CD4-positive, alpha-beta T cell treated with Interleukin-6 at 100 ng/mL for 8 hours (primary cell): ENCODE measurements at places on chromosomes 13 and 19.

DNA sequence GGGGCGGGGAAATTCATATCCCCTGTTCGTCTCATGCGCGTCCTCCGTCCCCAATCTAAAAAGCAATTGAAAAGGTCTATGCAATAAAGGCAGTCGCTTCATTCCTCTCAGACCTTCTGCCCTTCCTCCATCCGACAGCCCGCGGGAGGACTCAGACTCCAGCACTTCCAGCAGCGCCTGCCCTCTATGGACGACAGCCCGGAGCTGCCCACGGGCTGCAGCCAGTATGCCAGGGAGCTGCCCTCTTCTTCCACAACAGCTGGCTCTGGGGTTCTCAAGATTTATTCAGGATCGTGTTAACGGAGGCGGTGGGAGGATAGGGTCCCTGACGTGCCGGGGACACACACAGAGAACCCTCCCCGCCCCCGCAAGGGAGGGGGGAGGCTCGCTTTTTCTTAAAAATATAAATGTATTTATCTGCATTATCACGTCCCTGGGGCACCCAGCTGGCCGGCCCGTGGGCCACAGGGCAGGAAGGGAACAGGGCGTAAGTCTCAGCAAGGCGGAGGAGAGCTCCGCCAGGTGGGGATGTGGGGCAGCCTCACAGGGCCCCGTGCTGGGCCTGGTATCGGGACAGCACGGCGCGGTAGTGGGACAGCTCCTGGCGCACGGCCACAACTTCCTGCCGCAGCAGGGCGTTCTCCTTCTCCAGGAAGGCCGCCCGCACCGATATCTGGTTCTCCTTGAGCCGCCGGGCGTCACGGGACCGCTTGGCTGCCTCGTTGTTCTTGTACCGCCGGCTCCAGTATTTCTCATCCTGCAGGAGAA lies 6.7 kb downstream of the DBP start:
- DNase-seq = no peak

- no peak for DNase-seq
Measured at GRCh38 chr13:27423333-27423732, 1.1 kb upstream of the GTF3A start.

DNA sequence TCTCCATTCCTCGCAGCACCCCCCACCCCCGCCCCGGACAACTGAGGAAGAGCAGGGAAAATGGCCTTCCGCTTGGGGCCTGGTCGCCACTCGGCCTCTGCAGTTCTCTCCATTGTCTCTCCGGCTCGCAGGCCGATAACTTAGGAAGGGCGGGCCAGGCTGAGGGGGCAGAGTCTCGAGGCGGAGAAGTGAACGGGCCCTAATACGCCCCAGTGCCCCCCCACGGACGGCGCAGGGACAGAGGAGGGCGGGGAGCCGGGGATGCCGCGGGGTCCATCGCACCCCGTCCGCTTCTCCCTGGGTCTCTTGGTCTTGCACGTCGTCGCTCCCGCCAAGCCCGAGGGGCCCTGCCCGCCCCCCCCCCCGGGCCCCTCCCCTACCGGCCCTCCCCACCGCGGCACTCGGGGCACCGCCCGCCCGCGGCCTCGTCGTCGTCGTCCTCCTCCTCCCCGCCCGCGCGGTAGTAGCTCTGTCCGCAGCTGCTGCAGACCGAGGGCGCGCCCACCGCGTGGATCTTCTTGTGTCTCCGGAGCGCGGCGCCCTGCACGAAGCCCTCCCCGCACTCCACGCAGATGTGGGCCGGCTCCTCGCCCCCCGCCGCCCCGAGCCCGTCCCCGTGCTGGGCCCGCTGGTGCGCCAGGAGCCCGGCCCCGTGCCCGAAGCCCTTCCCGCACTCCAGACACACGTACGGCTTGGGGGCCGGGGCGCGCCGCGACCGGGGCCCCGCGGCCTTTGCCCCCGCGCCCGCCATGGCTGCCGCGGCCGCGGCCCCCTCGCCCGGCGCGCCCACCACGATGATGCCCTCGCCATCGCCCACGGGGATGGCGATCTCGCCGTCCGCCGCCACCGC lies 33.2 kb downstream of the ZNF787 start:
- DNase-seq = no peak

DNA sequence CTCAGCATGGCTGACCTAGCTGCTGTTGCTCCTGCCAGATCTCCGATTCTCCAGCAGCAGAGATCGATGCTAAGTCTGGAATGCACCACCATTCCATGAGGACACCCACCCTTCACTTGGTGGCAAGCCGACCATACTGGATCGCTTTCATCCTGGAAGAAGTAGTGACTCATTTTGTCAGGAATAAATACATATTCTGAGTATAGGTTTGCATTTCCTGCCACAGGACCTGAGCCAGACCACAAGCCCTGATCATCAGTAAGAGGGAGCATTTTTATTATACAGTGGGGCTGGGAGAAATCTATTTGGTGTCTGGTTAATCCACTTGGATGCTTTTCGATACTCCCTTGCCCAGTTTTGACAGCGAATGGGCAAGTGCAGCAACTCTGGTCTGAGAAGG lies 10.9 kb upstream of the KCTD15 start:
- DNase-seq = no peak

DNA sequence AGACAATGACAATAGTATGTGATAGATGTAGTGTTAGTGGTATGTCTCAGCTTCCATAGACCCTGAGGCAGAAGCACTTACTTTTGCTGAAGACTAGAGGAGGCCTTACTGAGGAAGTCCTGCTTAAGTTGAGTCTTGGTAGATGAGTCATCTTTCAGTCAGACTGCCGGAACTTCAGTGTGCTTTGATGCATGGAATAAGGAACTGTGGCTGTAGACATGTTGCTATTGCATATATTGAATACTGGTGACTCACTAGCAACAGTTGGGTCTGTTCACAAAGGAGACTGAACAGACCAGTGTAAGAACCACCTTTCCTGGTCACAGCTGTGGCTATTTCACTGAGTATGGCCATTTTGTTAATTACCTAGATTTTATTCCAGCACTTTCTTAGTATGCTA lies 1000.6 kb downstream of the OLFM4 start:
- no peak for DNase-seq

- no peak for DNase-seq
Measured at GRCh38 chr19:13492128-13492527, 14.2 kb downstream of the CACNA1A start.

DNA sequence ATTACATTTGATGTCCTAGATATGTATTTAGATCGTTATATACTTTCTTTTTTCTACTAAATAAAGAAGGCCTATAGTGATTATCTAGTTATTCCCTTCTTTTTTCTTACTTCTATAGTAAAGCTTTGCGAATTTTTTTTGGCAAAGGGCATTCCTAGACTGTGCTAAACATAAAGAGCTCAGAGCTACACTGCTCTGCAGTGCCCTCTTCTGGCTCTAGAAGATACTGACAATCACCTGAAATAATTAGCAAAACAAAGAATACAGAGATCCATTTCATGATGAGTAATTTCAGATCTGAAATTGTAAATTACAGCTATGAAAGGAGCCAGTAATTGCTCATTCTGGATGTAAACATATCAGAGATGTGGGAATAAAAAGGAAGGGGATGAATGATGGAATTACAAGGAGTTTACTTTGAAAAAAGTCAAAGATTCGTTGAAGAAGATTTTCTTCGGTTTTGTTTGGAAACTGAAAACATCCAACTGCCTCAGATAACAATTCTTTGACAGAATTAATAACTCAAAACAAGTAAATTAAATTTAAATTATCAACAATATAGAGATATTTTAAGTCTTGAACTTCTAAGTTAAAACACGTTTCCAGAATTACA lies 288.5 kb downstream of the NALCN start:
- DNase-seq = peak; percentile 33

GRCh38 chr19:2326699-2327360 lies 1.6 kb downstream of the LSM7 start:
- DNase-seq = no peak

GRCh38 chr13:50552424-50552966 lies 291.0 kb downstream of the DLEU7 start:
- no peak for DNase-seq

GRCh38 chr19:2259336-2259735 lies 3.1 kb upstream of the JSRP1 start:
- no peak for DNase-seq

- DNase-seq = no peak
Measured at GRCh38 chr19:1861599-1862031, 1.8 kb downstream of the KLF16 start.

GRCh38 chr19:7342143-7342542 lies 6.6 kb upstream of the ARHGEF18 start:
- no peak for DNase-seq

- DNase-seq = no peak
Measured at GRCh38 chr19:28521614-28522544, 691.1 kb downstream of the UQCRFS1 start.

- no peak for DNase-seq
Measured at GRCh38 chr13:94602467-94602866, 810 bp downstream of the GPR180 start.

DNA sequence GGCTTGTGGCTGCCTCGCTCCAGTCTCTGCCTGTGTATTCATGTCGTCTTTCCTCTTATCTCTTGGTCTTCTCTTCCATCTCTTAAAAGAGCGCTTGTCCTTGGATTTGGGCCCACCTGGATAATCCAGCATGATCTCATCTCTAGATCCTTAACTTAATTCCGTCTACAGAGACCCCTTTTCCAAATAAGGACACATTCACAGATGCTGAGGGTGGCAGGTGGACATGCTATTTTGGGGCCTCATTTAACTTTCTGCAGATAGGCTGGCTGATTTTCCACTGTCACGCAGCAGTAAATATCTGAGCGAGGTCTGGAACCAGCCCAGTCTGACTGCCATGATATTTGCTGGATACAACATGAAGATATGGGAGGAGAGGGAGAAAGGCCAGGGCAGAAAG lies 41.5 kb upstream of the TSHZ3 start:
- DNase-seq = no peak

DNA sequence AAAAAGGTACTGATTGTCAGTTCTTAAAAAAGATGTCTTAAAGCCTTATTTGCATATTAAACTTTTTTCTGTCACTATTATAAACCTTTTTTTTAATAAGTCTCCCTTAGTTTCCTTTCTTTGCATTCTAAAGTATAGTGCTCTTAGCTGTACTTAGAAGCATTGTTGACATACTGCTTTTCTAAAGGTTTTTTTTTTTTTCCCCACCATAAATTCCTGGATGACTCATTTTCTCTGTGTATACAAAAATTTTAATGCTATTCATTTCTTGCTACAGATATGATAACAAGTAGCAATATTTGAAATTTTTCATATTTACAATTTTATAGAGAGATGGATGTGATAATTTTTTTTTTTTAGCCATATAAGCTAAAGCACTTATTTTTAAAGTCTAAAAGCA lies 43.5 kb downstream of the METTL21C start:
- DNase-seq = no peak

- DNase-seq = no peak
Measured at GRCh38 chr19:3694361-3695123, 5.7 kb downstream of the PIP5K1C start.

DNA sequence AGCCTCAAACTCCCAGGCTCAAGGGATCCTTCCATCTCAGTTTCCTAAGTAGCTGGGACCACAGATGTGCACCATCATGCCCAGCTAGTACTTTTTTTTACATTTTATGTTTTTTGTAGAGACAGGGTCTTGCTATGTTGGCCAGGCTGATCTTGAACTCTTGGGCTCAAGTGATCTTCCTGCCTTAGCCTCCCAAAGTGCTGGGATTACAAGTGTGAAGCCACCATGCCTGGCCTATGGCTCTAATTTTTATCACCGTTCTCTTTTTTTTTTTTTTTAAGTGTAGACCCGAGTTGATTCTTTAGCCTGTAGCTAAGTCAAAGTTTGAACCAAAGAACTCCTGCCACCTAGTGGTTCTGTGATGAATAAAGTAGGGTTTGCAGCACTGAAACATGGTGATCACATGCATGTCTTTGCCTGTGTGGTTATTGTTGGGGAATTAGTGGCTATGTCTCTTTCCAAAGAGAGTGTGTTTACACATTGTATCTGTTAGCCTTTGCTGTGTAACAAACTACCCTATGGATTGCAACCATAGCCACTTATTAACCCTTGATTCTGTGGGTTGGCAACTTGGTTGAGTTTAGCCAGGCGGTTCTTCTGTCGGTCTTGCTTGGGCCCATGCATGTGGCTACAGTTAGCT lies 11.6 kb downstream of the NFILZ start:
- DNase-seq = peak; percentile 41

DNA sequence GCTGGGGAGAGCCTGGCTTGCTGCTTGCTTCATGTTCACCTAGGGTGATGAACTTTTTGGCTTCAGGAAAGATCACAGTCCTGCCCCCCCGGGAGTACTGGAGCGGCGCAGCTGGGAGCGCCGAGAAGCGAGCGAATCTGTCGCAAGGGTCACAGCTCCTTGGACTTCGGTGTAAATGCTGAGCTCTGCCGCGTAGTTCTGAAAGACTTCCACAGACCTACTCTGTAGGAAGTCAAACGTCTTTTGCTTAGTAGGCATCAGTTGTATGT lies 2.7 kb downstream of the ING1 start:
- no peak for DNase-seq

- no peak for DNase-seq
Measured at GRCh38 chr13:66210677-66211076, 1019.5 kb downstream of the PCDH9 start.

GRCh38 chr13:20149762-20150161 lies 11.1 kb downstream of the GJA3 start:
- DNase-seq = no peak

- no peak for DNase-seq
Measured at GRCh38 chr19:54002495-54003315, 11.3 kb downstream of the CACNG6 start.

GRCh38 chr19:10773969-10774368 lies 56.1 kb downstream of the DNM2 start:
- no peak for DNase-seq

DNA sequence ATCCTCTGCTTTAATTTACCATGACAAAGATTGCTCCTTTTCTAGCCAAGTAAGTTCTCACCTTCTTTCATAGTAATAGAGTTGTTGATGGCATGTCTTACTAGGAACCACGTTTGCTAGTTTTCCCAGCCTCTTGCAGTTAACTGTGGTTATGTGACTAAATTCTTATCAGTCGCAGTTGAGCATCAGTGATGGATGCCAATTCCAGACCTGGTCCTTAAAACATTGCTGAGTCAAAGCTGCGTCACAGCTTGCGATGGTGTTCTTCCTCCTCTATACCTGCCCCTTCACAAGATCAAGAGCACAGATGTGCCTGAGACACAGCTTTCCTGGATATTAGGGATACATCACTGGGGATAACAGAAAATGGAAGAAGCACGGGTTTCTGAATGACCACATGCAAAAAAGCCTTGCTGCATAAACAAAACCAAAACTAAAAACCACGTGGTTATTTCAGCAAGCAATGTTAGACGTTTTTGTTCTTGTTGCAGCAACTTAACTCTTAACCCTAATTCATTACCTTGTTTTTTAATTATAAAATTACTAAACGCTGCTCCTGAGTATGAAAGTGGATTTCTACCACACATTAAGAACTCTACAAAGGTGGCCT lies 97.6 kb upstream of the DACH1 start:
- no peak for DNase-seq

- peak; percentile 31 for DNase-seq
Measured at GRCh38 chr19:18785179-18786124, 5.7 kb downstream of the COMP start.
